ENCODE measurements at places on chromosomes 5 and 9.
A peak's percentile ranks its signal among the peaks of the same experiment; 100 is the strongest.

DNA sequence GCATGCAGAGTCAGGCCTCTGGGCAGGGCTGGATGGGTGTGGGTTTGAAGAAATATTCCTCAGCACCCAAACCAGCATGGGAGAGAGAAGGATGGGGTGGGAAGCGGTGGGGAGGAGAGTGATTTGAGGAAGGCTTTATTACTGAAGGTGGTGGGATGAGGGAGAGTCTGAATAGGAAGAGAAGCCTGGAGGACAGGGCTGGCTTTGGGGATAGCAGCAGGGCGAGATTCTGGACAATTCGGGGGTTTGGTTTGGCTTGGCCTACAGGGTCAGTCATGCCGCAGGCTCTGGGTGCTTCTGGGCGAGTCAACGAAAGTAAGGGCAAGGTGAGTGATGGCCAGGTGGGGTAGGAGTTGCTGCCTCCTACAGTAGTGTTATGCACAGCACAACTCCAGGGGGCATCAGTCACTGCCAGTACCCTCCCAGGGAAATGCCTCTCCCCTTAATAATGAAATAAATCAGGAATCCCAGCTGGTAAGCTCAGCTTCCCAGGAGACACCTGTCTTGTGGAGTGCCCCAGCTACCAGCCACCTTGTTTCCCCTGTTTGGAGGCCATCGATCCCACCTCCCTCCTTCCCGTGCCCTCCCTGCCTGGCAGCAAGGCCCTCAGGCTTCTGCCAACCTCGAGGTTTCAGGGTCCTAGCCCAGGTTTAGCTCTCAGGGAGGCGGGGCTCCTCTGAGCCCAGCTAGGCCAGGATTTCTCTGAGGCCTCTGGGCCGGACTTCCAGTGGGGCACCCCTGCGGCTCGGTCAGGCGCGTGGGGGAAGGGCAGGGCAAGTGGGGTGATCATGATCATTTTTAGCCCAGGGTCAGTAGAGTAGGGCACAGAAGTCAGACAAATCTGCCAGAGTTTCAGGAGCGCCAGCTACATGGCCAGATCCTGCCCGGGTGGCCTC is 741 bp upstream of the NKX2-5 start:
- DNase-seq, result no peak

DNA sequence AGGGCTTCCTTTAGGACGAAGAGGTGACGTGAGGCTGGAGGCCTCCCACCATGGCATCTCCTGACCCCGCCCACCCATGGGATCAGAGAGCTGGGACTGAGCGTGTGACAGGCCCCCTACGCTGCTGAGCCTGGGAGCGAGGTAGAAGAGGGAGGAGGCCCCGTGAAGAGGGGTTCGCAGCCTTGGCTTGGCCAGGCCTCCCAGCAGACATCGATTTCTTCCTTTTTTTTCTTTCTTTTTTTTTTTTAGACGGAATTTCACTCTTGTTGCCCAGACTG is 39.5 kb downstream of the PTGES start:
- no peak for DNase-seq

GRCh38 chr5:145984072-145984471 is 47.7 kb downstream of the SH3RF2 start:
- DNase-seq, result no peak

- DNase-seq, result no peak
Measured at GRCh38 chr5:59342181-59342580, 551.3 kb downstream of the PDE4D start.

GRCh38 chr5:177455661-177456590 is 9.3 kb downstream of the PRR7 start:
- DNase-seq, result peak; percentile 96

DNA sequence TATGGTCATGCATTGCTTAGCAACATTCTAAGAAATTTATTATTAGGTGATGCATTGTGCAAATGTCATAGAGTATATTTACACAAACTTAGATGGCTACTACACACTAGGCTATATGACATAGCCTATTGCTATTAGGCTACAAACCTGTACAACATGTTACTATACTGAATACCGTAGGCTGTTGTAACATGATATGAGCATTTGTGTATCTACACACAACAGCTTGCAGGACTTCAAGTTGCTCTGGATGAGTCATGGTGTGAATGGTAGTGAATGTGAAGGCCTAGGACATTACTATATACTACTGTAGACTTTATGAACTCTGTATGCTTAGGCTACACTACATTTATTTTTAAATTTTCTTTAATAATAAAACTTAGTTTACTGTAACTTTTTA is 107.2 kb upstream of the MAMDC2 start:
- DNase-seq, result no peak

- DNase-seq, result no peak
Measured at GRCh38 chr5:59722874-59723273, 170.7 kb downstream of the PDE4D start.

DNA sequence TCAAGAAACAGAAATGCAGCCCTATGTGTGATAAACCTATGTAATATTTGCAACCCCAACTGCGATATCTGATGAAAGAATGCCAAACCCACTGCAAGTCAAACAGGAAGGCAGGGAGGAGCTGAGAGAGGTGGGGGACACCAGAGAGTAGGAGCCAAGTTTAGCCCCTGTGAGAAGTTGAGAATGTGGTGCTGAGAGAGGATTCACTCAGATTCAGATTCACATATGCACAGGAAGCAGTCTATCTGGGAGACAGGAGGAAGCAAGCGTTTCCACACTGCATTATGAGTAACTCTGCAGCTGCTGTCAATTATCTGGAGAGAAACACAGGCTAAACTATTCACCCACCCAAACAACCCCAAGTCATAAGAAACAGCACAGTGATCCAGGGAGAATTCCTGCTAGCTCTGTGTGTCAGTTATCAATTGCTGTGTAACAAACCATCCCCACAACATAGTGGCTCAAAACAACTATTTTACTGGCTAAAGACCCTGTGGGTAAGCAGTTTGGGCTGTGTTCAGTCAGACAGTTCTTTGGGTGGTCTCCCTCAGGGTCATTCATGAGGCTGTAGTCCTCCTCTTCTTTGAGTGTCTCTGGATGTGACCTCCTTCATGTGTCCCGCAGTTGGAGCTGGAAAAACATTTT is 161.9 kb upstream of the RAI14 start:
- no peak for DNase-seq

DNA sequence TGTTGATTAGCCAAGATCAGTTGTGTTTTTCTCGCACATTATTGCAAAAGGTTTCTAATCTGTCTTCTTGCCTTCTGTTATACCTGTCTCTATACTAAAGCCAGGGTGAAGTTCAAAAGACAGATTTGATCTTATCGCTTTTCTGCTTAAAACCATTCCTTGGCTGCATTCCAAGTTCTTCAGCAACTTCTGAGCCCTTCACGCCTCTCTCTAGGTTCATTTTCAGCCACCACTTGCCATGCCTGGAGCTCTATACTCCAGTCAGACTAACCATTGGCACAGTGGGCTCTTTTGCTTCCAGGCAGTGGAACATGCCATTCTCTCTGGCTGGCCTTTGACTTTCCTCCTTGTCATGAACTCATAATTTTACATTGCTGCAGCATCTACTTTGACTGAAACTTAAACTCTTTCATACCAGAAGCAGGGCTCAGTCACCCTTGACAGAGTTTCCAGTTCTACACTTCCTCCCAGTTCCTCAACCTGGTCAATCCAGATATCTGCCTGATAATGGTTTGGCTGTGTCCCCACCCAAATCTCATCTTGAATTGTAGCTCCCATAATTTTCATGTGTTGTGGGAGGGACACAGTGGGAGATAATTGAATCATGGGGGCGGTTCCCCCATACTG is 114.4 kb downstream of the SLC12A2 start:
- no peak for DNase-seq

DNA sequence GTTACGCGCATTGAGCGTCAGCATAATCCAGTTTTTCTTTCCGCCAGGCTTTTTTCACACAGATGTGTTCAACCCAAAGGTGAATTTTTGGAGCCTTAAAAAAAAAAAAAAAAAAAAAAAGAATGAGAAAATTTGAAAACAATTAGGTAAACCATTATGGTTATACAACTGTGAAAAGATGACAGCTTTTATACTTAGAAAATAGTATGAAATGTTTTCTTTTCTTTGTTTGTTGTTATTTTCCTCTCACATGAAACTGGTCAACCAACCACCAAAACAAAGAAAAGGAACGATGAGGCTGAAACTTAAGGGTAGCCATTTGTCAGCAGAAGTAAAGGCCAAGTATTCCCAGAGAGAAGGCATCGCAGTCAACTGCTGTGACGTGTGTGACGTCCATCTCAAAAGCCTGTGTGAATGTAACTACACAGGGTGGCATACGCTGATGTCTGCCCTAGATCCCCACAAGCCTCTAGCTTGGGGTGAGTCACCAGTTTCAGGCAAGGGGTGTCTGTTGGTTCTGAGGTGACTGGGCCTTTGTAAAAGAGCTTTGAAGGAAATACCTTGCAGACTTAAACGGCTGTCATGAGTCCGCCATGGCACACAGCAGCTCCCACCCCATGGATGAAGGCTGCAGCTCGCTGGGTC is 182.9 kb downstream of the AOPEP start:
- no peak for DNase-seq

DNA sequence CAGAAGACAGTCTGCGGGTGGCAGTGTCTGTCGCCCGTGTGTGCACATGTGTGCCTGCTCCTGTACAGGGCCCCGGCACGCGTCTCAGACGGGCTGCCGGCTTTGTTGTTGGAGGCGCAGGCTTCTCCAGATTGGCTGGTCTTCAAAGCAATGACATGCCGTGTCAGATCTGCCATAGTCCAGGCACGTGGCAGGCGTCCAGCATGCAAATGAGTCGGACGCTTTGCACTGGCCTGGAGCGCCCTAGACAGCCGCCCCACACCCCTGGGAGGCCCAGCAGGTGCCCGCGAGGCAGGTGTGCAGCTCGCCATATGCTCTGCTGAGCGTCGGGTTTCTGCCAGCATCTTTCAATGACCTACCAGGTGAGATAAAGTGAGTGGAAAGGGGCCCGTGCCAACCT is 71.5 kb downstream of the GADD45G start:
- DNase-seq, result no peak

GRCh38 chr5:100595152-100595811 is 60.1 kb downstream of the FAM174A start:
- no peak for DNase-seq

GRCh38 chr5:53164478-53165165 is 55.1 kb upstream of the MOCS2 start:
- DNase-seq, result no peak

- no peak for DNase-seq
Measured at GRCh38 chr9:120183615-120184014, 396.4 kb downstream of the CDK5RAP2 start.

GRCh38 chr9:8486095-8486494 is 686.5 kb upstream of the DMAC1 start:
- no peak for DNase-seq

DNA sequence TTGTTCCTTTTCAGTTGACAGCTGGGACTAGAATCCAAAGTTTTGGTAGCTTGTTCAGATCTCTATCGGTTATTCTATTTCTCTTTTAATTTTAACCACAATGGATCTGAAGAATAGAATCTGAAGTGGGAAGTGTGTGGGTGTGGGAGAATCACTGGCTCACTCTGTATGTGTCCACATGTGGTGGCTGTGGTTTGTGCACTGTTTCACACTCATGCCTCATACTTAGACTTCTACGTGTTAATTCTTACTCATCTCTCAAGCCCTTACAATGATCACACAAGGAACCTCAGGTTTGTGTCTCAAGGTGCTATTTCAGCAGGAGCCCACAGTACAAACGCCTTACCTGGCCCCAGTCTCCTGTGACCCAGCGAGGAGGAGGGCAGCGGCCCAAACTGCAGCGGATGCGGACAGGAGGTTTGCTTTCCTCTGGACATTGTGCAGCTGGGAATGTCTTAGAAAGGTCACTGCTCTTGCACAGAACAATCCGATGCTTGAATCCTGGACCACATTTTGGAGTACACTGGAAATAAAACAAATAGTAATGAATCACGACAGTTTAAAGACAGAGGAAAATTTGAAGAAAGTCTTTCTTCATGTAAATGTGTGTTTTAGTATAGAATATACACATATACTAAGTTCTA is 309.1 kb downstream of the ADAMTS6 start:
- DNase-seq, result peak; percentile 32

- no peak for DNase-seq
Measured at GRCh38 chr9:25994605-25995004, 316.4 kb upstream of the TUSC1 start.

DNA sequence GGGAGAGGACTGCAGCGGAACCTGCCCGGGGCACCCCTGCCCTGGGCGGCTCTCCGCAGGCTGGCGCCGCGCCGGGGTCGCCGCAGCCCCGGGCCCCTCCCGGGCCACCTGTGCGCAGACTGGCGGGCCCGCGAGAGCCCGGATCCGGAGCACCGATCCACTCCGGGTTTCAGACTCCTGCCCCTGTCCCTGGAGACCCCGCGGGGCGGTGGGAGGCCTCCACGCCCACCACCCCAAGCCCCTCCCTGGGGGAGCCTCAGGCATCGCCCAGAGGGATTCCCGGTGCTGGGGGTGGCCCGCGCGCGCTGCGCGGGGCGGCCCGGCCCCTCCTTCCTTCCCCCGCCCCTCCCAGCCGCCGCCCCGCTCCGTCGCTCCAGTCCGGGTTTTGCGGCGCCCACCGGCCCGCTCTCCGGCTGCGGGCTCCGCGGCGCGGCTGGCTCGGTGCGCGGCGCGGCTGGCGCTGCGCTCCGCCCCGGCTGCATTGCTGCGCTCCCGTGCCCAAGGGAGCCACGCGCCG is at the start of gene UNC5A:
TSS of gene UNC5A (plus strand) at position 479 of the 517 bp plus-strand sequence. CDS start 192 bp downstream, outside the sequence.
- peak; percentile 43 for DNase-seq
